ENCODE measurements at places on chromosomes 2 and 18. TPM values are rescaled to one million over a fixed set of nuclear protein-coding genes. Genes with fewer than 3 reads are reported as not detected.

GRCh38 chr2:152546230-152546837 is 170.9 kb downstream of the PRPF40A start:
- no peak for DNase-seq

DNA sequence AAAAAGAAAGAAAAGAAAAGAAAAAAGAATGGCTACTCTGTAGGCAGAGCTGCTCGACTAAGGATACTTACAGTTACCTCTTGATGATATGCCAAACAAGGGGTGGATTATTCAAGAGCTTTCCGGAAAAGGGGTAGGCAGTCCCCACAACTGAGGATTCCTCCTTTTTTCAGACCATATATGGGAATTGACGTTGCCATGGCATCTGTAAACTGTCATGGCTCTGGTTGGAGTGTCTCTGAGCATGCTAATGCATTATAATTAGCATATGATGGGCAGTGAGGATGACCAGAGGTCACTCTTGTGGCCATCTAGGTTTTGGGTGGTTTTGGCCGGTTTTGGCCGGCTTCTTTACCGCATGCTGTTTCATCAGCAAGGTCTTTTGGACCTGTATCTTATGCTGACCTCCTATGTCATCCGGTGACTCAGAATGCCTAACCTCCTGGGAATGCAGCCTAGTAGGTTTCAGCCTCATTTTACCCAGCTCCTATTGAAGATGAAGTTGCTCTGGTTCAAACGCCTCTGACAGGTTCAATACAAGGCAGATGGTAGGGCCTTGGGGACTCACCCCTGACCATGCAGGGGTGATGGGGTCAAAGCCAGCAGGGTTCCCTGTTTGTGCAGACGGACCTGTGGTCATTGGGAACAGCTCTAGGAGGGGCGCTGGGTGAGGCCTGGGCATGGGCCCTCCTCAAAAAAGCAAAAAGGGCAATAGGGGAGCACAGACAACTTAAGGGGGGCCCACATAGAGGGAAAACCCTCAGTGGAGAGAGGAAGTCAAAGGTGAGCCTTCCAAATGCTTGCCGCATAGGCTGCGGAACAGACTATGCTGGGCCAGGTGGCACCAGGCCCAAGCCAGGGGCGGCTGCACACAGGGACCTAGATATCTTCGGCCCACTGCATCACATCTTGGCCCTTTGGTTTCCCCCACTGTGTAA is 251.2 kb upstream of the RAB6C start:
- no peak for DNase-seq

DNA sequence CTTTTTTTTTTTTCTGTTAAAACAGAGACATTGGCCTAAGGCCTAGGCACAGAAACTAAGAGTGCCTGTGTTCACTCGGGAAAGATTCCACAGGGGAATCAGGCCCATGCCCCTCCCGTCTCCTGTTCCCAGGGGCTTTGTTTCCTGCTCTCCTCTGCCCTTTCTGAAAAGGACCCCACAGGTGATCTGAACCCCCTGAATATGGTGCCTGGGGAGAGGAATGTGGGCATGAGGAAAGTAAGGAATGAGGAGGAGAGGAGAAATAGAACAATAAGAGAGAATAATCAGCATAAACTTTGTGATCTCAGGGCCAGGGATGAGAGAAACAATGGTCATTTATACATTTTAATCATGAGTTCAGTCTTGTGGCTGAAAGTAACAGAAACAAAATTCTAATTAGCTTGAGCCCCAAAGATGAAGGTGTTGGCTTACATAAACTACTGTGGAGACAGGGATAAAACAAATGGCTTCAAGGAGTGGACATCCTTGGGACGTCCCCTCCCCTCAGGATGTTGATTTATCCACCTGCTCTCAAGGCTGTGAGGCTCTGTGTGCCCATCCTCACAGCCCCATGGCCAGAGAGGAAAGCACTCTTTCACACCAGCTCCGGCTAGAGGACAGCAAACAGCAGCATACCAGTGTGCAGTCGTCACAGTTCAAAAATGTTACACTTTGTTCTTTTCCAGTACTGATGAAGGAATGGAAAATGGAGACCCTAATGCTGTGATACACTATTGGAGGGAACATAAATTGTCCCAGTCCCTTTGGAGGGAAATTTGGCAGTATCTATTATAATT is 46.4 kb upstream of the MRPL33 start:
- DNase-seq: no peak

DNA sequence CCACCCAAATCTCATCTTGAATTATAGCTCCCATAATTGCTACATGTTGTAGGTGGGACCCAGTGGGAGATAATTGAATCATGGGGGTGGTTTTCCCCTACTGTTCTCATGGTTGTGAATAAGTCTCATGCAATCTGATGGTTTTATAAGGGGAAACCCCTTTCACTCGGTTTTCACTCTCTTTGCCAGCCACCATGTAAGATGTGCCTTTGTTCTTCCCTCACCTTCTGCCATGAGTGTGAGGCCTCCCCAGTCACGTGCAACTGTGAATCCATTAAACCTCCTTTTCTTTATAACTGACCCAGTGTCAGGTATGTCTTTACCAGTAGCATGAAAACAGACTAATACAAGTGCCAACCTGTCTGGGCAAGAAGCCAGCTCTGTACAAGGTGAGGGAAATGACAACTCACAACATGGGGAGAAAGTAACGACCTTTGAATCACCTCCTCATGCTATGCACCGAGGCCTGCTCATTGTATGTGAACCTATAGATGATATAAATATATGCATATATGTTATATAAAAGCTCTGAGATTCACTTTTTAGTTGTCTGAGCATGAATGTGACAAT is 162.2 kb downstream of the ALPK2 start:
- no peak for DNase-seq

DNA sequence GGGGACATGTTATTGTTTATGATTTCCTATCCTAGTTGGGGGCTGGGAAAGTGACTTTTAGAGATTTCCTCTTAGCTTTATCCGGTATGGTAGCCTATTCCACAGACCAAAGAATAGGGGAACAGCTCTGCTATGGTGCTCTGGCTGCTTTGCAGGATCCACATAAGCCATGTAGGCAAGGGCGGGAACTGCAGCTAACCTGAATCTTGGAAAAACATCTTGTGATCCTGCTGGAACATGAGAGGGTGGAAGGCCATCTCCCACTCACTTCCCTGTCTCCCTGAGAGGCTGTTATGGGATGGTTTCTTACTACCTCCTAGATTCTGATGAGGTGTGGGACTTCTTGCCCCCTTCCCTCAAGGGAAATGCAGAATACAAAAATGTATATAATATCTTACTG is 2.0 kb upstream of the DARS1 start:
- DNase-seq: no peak

- DNase-seq: no peak
These were observed 46.3 kb downstream of the C1QL2 start for GRCh38 chr2:119112230-119112629.

DNA sequence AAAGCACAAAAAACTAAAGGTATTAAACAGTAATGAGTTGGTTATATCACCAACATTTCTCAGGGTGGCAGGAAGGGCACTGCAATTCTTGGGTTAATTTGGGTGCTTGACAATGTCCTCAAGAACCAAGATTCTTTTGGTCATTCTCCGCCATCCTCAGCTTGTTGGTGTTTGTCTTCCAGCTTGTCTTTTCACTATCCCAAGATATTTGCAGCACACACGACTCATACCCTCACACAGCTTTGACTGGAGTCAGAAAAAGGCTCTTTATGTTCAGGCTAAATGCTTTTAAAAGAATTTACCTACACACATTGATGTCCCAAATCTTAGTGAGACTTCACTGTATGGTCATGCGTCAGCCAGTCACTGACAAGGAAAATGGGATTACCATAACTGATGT is 12.5 kb downstream of the GREB1L start:
- no peak for DNase-seq

GRCh38 chr2:186757009-186757408 is 63.1 kb downstream of the FAM171B start:
- DNase-seq: no peak

- no peak for DNase-seq
These were observed 166.9 kb downstream of the ARHGAP15 start for GRCh38 chr2:143296089-143296488.

GRCh38 chr2:222088561-222088960 is 210.2 kb downstream of the PAX3 start:
- no peak for DNase-seq

DNA sequence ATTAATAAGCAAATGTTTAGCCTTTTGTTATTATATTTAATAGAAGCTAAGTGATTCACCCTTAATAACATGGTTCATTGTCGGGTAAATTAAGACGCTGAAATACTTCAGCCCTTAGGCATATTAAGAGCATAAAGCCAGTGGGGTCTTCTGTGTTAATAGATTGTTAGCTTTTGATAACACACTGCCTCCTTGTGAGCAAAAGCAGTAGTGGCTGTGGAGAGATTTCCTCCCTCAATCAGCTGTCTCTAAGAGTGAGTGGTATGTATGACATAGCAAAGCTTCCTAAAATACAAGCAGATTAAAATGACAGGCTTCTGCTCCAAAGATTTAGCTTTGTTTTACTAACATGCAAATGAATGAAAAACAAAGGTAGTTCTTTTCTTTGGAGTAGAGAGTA is 143.7 kb upstream of the SYT4 start:
- no peak for DNase-seq

GRCh38 chr18:35770376-35771014 is 189.0 kb downstream of the GALNT1 start:
- DNase-seq: peak; percentile 23

DNA sequence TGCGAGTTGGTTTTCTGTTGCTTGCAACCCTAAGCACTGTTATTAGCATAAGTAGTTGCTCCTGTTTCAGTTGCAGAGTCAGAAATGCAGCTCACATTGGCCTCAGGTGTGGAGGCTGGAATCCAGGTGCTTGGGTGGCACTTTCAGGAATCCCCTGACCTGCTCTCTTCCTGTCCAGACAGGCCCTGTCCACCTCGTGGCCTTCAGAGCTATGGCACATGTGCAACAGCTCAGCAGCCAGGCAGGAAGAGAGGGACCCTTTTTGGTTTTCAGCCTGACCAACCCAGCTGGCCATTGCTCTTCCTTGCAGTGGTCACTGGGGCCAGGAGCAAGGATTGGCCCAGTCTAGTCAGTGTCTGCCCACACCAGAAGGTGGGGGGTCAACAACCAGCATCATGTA is 12.7 kb downstream of the ACOXL start:
- DNase-seq: no peak

DNA sequence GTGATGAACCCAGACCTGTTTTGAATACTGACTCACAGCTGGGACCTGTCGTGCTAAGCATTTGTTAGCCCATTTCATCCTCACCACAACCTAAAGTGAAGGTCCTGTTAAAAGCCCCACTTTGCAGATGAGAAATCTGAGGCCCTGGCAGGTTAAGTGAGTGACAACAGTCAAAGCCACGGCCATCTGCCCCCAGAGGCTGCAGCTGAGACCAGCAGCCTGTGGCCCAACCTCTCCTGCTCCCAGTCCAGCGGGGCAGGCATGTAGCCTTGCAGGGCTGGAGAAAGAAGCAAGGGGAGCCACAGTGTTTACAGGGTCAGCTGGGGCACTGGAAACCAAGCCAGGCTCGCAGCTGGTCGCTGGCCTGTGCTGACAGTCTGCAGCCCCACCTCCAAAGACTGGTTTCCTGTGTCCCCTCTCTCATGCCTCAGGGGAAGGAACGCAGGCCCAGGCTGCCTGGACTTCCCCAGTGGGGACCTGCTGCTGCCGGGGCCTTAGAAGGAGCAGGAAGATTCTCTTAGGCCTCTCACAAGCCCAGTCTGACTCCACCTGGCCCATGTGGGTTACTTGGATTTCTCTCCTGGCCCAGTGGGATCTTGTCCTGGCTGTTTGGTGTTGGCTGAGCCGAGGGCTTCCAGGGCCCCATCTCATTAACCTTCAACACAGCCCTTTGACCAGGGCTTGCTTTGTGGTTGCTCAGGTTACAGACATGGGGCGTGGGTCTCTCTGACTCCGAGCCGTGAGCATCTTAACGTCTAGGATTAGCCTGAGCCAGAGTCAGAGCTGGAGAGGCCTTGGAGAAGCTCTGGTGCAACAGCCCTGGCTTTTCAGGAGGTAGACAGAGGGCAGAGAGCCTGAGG is 1.7 kb downstream of the INPP5D start:
- DNase-seq: peak; percentile 56

GRCh38 chr2:154207288-154208047 is 335.7 kb downstream of the GALNT13 start:
- no peak for DNase-seq

DNA sequence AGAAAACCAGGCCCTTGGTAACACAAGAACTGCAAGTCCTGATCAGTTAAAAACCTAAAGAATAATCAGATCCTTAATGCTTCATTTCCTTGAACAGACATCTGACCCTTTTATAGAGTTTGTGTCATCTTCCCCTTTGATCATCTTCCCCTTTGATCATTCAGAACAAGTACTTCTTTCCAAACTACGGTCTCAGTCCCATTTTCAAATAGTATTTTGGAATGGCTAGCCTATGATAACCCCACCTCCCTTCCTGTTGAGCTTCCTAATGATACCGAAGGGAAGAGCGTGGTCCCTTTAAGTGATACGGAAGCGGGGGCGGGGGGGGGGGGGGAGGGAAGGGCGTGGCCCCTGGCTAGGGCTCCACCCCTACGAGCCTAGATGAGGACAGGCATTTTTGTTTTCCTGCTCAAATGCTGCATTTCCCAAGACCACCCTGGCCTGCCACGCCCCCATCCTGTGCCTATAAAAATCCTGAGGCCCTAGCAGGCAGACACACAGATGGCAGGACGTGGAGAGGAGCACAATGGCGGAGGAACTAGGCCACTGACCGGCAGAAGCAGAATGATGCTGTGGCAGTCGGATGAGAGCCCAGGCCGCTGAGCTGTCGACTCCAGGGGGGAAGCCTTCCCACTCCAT is 24.1 kb upstream of the CHRNA1 start:
- DNase-seq: no peak

- DNase-seq: no peak
These were observed 729.3 kb downstream of the DPP10 start for GRCh38 chr2:115171751-115172150.

DNA sequence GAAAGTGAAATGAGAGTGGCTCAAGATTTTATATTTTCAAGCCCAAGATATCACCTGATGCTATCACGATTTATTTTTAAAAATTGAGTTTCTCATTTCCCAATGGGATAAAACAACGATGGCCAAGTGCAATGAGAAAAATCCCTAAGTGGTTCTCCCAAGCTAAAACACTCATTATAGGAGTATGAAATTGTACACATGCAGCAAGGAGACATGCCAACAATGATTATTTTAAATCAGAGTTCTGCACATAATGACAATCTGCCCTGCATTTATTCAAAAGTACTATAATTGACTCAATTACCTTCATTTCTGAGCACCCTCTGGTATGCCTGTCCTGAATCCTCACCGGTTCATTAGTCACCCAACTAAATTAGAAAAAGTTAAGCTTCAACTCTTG is 12.7 kb downstream of the CYTIP start:
- no peak for DNase-seq

- no peak for DNase-seq
These were observed 18.5 kb downstream of the GKN1 start for GRCh38 chr2:68992933-68993332.

- no peak for DNase-seq
These were observed 61.9 kb upstream of the ZCCHC2 start for GRCh38 chr18:62460851-62461300.

- no peak for DNase-seq
These were observed 46.4 kb upstream of the ZNG1B start for GRCh38 chr2:113391073-113391472.

- no peak for DNase-seq
These were observed 660.2 kb upstream of the CDH2 start for GRCh38 chr18:28837100-28837499.

GRCh38 chr2:47867205-47867604 is 39.1 kb downstream of the FBXO11 start:
- DNase-seq: no peak

GRCh38 chr2:88554189-88554588 is 73.1 kb downstream of the EIF2AK3 start:
- no peak for DNase-seq

SH3RF3 gene
- total RNA-seq: not detected

INPP5D gene
- 122 TPM for total RNA-seq

TSGA10 gene
- 6.0 TPM for total RNA-seq

ST8SIA5 gene
- total RNA-seq: not detected

PLGLB2 gene
- 0.53 TPM for total RNA-seq
